Neural crest cell (in vitro differentiated cells): ENCODE measurements at places on chromosomes 12 and 14.

DNA sequence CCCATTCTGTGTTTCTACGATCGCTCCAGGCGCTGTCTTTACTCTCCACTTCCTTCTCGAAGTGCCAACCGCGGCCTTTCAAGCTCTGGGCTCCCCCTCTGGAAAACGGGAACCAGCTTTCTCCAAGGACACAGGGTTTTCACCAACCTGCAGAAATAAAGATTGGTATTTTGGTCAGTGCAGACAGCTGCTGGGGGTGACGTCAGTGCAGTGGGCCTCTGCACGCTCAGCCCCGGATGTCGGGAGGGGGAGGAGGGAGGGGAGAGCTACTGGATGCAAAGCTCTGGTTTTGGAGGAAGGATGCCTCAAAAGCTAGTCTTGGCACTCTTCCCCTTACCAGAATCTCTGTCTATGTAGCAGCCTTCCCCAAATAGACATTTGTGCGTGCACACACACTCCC, 19.9 kb downstream of the HRK start:
- no peak for DNase-seq

DNA sequence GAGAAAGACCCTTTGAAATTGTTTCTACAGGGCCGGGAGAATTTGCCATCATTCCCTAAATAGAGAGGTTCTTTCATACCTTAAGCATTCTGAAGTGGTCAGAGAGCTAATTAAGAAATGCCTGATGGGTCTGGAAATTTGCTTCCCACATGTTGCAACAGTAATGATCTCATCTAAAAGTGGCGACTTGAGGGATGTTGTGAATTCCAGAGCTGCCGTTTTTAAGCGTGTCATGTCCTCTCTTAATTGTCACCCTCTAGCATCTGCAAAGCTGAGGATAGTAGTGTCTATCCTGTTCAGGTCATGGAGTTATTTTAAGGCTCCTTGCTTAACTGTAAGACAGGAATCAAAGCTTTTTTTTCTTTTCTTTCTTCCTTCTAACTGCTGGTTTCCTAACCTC, 60.4 kb downstream of the FOS start:
- no peak for DNase-seq

- DNase-seq = no peak
Observed at GRCh38 chr12:67811437-67812361, 163.2 kb downstream of the DYRK2 start.

GRCh38 chr14:52267501-52268278, at the start of gene PTGDR:
Gene PTGDR, plus strand, starts transcription at chr14:52267698. Its CDS starts 117 bp downstream, at chr14:52267815.
- peak; percentile 1 for DNase-seq

DNA sequence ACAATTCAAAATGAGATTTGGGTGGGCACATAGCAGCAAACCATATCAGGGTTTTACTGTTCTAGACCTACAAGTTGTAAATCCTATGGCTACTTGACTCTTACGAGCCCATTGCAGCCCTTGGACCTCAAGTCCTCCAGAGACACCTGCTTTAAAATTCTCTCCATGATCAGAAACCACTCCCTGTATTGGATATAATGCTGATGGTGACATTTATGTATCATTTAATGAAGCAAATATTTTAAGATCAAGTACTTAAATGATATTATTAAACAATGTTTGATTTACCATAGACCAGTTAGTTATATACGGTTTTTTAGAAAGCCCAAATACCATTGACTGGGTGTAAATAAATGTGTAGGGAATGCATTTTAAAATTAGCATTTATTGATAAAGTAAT, 24.2 kb downstream of the AMDHD1 start:
- DNase-seq = no peak

- no peak for DNase-seq
Observed at GRCh38 chr12:39887856-39888255, 218.0 kb downstream of the SLC2A13 start.

DNA sequence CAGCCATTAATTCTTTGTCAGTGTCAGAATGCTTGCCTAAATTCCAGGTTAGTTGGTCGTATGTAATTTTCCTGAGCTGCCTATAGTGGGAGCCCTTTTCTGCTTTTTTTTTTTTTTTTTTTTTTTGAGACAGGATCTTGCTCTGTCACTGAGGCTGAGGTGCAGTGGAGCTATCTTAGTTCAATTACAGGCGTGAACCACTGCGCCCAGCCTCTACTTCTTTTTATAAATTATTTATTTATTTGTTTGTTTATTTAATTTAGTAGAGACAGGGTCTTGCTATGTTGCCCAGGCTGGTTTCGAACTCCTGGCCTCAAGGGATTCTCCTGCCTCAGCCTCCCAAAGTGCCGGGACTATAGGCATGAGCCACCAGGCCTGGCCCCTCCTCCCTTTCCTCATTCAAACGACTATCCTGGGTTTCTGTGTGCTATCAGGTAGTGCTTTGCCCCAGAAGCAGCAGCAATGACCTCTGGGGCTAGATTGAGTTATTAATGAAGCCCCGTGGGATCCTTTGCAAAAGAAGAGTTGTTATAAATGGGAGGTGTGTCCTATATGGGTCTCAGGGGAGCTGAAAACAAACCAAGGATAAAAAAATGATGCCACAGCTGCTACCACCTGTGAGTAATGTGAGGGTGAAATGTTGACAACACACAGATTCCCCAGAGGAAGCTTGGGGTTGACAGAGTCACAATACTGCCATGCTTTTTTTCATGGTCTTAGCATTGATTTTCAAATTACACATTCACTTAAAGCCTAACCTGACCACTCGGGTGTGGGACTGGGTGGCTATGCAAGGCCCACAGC, 34.6 kb upstream of the NFKBIA start:
- DNase-seq = no peak

DNA sequence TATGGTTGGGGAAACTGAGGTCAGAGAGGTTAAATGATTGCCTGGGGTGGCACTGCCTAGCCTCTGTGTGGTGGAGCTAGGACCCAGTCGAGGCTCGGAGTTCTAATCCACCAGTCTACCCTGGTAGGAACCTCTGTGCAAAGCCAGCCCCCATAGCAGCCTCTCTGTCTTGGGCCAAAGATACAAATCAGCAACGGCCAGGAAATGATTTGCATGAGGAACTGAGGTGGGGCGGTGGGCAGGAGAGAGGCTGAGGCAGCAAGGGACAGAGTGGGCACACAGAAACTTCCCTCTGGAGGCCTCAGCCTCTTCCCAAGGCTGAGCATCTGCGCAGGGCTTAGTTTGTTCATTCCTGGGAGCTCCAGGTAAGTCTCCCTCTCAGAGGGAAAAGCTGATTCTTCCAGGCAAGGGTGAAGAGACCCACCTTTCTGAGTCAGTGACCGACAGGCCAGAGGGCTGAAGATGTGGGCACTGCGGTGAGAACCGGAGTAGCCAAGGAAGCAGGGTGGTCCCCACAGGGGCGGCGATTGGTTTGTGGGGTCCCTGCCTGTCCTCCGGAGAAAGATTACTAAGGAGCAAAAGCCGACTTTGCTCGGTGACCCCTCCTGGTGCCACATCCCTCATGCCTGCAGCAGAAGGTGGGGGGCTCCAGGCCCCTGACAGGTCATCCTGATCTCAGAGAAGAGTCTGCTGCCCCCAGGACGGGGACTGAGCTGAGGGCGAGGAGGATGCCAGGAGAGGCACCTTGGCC, 134.6 kb downstream of the CACNA1C start:
- DNase-seq = no peak

GRCh38 chr12:6226002-6226678, 25.9 kb downstream of the CD9 start:
- DNase-seq = no peak

DNA sequence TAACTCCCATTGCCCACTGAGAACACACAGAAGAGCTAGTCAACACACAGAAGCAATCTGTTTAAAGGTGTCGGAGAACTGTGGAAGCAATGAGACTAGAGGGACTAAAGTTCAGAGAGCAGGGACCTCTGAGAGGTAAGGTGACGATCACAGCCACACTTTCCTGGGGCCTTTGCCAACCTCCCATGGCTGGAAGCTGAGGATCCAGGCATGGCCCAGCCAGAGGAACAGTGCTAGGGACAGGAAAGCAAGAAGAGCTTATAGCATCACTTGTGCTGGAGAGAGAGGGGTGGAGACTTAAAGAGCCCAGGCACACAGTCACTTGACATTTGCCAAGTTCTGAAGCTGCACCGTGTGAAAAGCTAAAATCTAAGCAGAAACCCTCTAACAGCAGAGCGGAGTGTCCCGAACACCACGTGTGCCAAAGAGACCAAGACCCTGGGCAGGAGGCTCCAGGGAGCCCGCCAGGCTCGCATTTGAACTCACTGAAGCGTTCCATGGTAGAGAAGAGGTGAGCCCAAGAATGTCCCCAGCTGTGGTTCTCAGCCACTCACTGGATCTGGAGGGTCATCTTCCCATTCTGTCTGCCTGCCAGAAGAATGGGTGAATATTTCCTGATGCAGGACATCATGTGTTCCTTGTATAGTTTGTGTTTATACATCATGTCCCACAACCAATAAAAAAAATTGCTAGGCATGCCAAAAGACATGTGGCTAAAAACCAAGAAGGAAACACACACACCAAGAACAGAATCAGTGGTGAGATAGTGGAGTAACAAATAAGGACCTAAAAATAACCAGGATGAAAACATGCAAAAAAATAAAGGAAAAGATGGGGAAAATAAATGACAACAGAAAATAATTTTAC, 174.0 kb upstream of the C14orf180 start:
- DNase-seq = no peak

DNA sequence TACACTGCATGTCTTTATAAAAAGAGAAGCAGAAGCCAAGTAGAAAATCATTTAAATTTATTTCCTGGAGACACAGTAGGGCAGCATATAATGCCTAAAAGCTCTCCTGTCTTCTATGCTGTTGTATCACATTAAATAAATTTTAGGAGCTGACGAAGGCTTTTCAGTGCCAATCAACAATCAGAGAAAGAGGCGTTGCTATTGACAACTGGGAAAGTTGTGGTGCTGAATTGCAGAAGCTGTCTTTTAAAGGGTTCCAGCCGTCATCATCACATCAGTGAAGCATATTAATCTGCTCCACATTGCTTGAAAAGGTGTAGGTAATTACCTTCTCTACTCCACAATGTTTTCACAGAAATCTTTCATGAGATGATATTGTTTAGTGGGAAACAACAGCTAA, 103.9 kb downstream of the FSCB start:
- DNase-seq = no peak

DNA sequence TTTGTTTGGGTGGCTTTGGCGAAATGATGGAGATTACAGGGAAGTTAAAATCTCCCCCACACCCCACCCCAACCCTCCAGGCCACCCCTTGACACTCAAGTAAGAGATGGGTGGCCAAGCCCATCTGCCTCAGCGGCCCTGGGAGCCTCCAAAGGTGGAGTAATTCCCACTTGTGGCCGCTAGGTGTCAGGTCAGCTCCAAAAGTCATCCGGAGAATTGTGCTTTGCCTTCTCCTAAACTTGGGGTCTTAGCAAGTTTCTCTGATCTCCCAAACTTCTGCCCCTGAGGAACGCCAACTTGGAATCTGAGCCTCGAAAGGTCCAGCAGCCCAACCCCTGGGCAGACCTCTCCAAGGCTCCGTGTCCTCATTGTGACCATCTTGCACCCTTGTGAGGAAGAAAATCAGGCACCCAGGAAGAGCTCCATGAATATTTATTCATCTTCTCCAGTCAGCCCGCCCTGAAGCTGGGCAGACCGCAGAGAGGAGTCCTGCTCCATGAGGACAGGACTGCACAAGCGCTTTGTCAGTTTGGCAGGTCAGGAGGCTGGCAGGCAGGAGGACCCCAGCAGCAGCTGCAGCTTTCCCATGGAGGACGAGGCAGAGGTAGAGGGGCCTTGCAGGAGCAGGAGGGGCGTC, 46.7 kb downstream of the LRRC74A start:
- peak; percentile 68 for DNase-seq

GRCh38 chr12:120739031-120739762, 13.6 kb downstream of the ACADS start:
- no peak for DNase-seq

DNA sequence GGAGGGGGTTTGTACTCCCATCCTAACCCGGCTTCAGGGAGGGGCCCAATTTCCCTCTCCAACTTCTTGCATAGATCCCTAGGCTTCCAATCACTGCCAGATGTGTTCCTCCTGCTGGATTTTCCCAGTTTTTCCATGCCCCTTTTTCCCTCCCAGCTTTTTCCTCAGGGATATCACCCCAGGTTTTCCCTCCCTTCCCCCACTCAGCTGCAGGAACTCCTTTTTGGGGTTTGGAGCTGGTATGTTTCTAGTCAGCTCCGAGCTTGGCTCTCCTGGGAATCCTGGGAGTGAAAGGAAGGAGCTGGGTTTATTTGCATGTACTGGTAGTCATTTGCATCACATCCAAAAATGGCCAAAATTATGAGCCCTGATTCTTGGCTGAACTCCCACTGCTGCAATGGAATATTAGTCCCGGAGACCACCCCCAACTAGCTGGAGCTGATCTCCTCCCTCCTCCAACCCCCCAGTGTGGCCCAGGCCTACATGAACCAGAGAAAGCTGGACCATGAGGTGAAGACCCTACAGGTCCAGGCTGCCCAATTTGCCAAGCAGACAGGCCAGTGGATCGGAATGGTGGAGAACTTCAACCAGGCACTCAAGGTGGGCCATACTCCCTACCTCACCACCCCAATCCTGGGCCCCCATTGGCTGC, 1.4 kb upstream of the RDH5 start:
- no peak for DNase-seq

- no peak for DNase-seq
Observed at GRCh38 chr12:53948650-53949593, 5.8 kb upstream of the HOXC12 start.

DNA sequence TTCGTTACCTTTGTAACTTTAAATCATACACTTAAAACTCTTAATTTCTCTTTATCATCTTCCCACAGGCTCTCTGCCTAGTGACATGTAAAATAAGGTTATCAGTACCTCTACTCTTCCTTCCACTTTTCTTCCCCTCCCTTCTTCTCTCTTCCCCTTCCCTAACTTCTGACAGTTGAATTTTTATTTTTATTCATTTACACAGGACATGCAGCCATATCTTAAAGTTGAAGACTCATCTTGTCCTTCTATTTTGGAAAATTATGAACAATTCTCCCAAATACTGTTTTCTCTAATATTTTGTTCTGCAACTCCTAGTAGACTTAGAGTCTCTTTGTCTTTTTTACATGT, 263.9 kb downstream of the FBXL14 start:
- no peak for DNase-seq

DNA sequence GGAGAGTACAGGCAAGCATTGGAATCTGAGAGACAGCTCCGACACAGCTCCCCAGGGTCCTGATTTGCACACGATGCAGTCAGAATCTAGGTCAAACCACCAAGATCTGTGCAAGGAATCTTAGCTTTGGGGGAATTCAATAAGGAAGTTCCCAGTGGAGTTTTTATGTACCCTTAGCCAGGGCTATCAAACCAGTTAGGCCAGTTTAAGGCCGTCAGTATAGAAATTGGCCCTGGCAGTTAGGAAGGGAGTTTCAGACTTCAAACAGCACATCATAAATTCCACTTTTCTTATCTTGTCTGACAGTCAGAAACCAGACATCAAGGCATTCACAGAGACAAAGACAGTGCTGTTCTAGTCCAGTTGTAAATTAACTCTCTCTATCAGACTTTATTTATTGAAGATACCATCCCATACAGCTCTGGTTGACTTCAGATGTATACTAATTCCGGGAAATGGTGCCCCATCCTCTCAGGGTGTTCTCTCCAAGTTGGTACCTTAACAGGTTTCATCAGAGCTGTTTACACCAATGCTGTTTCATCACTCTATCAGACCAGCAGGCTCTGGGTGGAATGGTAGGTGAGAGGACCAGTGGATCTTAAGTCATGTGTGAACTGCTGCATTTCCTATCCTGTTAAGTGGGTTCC, 157.5 kb upstream of the ATF7IP start:
- no peak for DNase-seq

GRCh38 chr14:91985521-91986255, 38.2 kb upstream of the FBLN5 start:
- no peak for DNase-seq
